ENCODE measurements at places on chromosomes 3 and 15.

GRCh38 chr3:12179441-12179840 lies 20.7 kb upstream of the TIMP4 start:
- DNase-seq: no peak

GRCh38 chr15:69497076-69497475 lies 44.5 kb downstream of the RPLP1 start:
- DNase-seq: no peak

DNA sequence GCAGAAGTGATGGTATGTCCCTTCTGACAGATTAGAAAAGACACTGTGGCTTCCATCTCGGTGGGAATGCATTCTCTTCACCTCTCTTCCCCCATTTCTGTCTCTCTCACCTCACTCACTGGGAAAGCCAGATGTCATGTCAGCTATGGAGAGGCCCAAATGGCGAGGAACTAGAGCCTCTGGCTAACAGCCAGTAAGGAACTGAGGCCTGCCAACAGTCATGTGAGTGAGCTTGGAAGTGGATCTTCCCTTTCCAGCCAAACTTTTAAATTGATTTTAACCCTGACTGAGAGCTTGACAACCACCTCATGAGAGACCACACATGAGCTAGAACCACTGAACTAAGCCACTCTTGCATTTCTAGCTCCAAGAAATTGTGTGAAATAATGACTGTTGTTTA lies 35.2 kb upstream of the CDAN1 start:
- no peak for DNase-seq

GRCh38 chr3:118186051-118186450 lies 848.6 kb downstream of the IGSF11 start:
- no peak for DNase-seq

DNA sequence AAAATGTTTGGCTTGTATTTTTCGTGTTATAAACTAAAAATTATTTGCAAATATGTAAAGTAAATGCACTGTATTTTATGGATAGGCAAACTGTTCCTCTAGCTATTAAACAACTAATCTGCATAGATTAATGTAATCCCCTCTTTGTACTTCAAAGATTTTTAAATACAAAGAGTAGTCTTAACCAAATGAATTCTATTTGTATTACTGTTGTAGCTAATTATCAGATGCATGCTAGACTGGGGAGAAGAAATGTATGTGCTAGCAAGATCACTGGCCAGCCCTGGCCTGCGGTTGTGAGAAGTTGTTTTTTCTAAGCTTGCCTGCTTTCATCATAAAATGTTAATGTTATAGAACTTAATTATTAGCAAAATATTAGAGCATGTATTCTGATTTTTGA lies 92.6 kb downstream of the STT3B start:
- DNase-seq: no peak

GRCh38 chr3:39251576-39251975 lies 28.3 kb downstream of the CX3CR1 start:
- no peak for DNase-seq

Measured in stimulated activated CD4-positive, alpha-beta T cell treated with anti-CD3 and anti-CD28 coated beads, Interleukin-2, amount 100 ng/mL, for 24 hours (primary cell).